ENCODE measurements at places on chromosomes 6 and 20.

DNA sequence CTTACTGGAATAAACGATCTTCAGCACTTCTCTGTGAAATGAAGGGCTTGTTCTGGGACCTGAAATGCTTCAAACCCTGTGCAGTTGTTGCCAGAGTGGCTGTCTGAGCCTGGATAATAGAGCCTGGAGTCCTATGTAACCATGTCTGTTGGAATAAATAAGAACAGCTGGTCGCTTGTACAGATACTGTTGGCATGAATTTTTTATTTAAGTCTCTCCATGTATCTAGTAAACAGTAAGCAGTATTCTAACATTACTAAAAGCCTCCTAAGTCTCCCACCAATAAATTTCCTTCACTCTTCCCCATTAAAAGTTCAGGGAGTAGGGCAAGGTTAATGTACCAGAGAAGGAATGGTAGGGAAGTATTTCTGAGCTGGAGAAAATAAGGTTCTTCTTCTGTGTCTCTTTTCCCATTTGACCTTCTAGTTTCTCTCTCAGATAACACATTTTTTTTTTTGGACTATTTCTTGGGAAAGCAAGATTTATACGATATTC lies 227.5 kb downstream of the PRL start:
- DNase-seq = no peak

DNA sequence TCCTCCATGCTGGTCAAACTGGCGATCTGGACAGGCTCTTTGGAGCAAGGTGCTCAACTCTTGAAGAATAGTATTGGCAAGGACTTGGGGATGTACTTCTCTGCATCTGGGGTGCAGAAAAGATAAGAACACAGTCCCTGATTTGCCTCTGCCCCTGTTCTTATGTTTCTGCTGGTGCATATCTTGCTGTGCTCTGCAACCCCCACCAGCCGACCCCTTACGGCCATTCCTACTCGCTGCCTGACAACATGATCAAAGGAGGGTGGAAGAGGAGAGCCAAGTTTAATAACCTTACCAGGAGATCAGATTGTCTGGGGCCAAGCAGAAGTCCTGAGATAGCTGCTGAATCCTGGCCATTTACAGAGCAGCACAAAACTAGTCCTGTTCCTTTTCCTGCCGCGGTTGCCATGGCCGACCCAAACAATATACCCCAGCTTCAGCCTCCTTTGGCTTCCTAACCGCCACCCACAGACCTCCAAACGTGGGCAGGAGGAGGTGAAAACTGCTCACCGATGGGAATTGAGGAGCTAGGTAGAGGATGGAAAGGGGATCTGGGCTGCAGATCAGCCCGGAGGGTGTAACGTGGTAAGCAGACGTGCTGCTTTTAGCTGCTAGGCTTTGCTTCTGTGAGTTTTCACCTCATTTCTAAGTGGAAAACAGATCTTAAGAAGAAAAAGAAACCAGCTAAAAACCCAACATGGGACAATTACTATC lies 60.9 kb downstream of the ATXN1 start:
- no peak for DNase-seq

- no peak for DNase-seq
Measured at GRCh38 chr6:82259389-82259788, 11.8 kb upstream of the IBTK start.

GRCh38 chr6:46160102-46160501 lies 10.7 kb downstream of the ENPP5 start:
- DNase-seq = no peak

DNA sequence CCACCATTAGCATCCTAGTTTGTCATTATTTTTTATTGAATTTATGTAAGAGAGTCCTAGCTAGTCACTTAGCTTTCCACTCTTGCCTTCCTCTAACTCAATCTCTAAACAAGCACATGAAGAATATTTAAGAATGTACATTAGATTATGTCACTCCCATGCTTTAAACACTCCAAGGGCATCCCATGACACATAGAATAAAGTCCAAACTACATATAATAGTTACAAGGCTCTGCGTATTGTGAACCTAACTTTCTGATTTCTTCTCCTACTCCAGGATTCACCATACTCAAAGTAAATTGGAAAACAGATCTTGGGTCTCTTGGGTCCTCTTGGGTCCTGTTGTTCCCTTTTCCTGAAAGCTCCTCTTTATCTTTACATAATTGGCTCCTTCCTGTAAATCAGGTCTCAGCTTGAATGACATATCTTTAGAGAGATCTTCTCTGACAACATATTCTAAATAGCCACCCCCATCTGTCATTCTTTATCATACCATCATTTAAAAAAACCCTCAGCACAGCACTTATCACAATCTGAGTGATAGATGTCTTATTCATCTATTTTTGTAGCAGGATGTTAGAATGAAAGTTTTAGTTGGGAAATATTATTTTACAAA lies 1042.4 kb upstream of the FLRT3 start:
- DNase-seq = no peak

GRCh38 chr6:56047931-56048540 lies 172.6 kb upstream of the BMP5 start:
- no peak for DNase-seq

DNA sequence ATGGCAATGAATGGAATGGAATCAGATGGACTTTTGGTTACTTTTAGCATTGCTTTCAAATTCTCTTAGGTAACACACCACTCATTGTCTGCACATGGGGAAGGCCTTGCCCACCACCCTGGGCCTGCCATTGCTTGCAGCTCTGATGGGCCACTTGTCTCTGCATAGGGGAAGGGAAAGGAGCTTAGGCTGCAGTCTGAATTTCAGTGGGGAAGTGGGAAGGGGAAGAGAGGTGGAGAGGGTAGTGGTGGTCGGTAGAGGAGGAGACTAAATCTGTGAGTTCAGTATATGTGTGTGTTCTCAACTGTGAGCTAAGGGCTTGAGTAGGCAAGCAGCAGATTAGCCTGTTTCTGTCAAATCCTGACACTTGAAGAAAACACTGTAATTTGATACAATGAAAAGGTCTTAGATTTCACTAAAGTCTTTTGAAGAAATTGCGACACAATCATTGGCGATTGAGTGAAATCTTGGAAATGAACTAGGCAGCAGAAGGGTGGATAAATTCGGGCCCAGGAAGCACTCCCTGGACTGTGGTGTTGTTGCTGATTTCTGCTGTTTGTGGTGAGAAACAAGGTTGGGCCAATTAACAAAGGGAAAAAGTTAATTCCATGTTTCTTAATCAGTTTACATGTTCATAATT lies 80.6 kb downstream of the OTOR start:
- no peak for DNase-seq
